Activated naive CD8-positive, alpha-beta T cell treated with anti-CD3 and anti-CD28 coated beads, Interleukin-2, amount 50 U/mL, for 24 hours (primary cell): ENCODE measurements at places on chromosomes 1 and 21.
A peak's percentile ranks its signal among the peaks of the same experiment; 100 is the strongest.

DNA sequence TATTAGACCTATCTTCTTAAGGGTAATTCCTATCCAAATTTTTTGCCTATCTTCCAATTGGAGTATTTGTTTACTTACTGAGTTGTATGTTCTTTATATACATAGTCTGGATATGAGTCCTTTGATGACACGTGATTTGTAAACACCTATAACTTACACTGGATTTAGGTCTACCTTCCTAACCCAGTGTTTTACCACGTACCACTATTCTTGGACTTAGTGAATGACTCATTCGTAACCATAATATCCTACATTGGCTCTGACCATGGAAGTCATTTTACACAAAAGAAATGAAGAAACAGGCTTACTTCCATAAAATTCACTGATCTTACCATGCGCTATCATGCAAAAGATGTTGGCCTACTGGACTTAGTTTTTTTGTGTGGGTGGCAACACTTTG is 23.9 kb upstream of the ZZZ3 start:
- peaks cover 14% of the 10 kb centered on the region for H3K36me3 ChIP-seq
- H3K27ac ChIP-seq, result no peak overlapping the region
- peaks cover 3% of the 10 kb centered on the region for H3K4me1 ChIP-seq
- H3K4me3 ChIP-seq, result no peak overlapping the region
- no peaks in the 10 kb centered on the region for H3K27me3 ChIP-seq

- no peaks in the 10 kb centered on the region for H3K36me3 ChIP-seq
- H3K4me1 ChIP-seq, result no peaks in the 10 kb centered on the region
- DNase-seq, result no peak
- no peak overlapping the region for H3K4me3 ChIP-seq
These were observed 821.3 kb downstream of the USP25 start for GRCh38 chr21:16550917-16551741.

DNA sequence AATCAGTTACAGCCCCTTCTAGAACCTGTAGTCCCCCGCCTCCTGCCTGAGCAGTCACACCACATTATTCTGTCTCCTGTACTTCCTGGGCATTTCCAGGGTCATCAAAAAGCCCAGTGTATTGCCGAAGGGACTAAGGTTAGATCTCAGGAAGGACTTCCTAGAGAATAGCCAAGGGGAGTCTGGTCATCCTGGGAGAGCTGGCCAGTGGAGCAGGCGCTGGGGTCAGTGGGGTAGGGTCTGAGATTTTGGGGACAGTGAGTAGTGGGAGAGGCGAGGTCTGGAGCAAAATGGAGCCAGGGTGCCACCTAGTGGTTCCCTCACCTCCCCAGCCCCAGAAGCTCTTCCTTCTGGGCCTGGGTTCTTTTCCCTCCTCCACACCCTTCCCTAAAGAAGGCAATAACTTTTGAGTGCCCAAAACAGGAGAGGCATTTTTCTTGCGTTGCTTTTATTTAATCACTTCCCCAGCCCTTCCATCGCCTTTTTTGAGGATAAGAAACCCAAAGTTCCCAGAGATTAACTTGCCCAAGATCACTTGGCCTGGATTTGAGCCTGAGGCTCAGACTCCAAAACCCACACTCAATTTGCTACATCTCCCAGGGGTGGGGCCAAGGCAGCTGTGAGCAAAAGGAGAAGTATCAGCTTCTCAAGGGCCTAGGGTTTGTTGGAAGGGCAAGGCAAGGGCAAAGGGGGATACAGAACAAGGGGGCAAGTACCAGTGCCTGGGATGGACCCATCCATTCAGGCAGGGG is 7.3 kb upstream of the PMVK start:
- peak overlapping the region; percentile 21 for H3K27ac ChIP-seq
- peaks cover 53% of the 10 kb centered on the region for H3K4me1 ChIP-seq
- H3K27me3 ChIP-seq, result no peaks in the 10 kb centered on the region
- no peak overlapping the region for H3K4me3 ChIP-seq

- H3K27me3 ChIP-seq, result peaks cover 16% of the 10 kb centered on the region
- no peaks in the 10 kb centered on the region for H3K36me3 ChIP-seq
- no peak overlapping the region for H3K27ac ChIP-seq
- H3K4me3 ChIP-seq, result no peak overlapping the region
- no peak for DNase-seq
These were observed 59.8 kb downstream of the ZSCAN20 start for GRCh38 chr1:33532250-33532649.
